CD8-positive, alpha-beta memory T cell (primary cell): ENCODE measurements at places on chromosomes 2 and 18.

- no peak for DNase-seq
Measured at GRCh38 chr2:46256563-46257142, 40.6 kb upstream of the EPAS1 start.

DNA sequence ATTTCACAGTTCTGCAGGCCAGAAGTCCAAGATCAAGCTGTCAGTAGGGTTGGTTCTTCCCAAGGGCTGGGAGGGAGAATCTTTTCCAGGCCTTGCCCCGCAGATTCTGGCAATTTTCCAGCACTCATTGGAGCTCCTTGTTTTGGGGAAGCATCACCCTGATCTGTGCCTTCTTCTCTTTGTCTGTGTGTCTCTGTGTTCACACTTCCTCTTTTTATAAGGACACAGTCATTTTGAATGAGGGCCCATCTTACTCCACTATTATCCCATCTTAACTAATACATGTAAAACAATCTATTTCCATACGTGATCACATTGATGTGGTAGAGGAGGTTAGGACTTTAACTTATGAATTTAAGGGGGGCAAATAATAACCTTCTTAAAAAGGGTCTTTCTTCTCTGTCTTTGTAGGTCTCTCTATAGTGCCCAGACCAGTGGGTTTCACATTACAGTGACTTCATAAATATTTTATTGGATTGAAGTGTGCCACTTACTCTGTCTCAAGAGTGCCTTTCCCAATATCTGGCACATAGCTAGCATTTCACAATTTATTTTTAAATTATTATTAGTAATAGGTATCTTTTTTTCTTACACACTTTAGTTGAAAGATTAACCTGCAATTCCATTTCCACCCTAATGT is 68.9 kb upstream of the CBLN2 start:
- DNase-seq: no peak

DNA sequence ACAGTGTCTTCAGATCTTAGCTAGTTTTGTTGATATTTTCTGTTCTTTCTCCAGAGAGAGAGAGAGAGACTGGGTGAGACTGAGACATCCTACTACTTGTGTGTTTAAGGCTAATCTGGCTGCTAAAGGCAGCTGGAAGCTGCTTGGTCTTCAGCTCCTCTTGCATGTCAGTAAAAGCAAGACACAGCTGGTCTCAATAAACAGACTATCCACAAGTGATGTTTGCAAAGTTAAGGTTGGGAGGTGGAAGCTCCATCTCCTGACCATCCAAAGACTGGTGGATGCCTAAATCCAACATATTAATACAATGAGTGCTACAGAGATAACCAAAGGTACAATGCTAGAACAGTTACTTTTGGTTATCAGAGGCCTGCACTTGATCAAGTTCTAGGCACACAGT is 17.8 kb downstream of the ERFE start:
- DNase-seq: no peak

- no peak for DNase-seq
Measured at GRCh38 chr2:181354626-181355025, 102.6 kb upstream of the ITGA4 start.
